ENCODE measurements at places on chromosomes 5 and 9. TPM values are rescaled to one million over a fixed set of nuclear protein-coding genes. Genes with fewer than 3 reads are reported as not detected.

FLT4 gene
- total RNA-seq, result 0.31 TPM

GARIN3 gene
- not detected for total RNA-seq

KCNMB1 gene
- 1.3 TPM for total RNA-seq

ANKRD34B gene
- total RNA-seq, result not detected

ZNF454 gene
- 1.1 TPM for total RNA-seq

CDX1 gene
- 0.12 TPM for total RNA-seq

PDE8B gene
- 0.13 TPM for total RNA-seq

ARL14EPL gene
- total RNA-seq, result not detected

CHMP5 gene
- 137 TPM for total RNA-seq

LCN15 gene
- not detected for total RNA-seq

FGD3 gene
- total RNA-seq, result not detected

LCN9 gene
- total RNA-seq, result not detected

MFAP3 gene
- 72.4 TPM for total RNA-seq

CCDC192 gene
- not detected for total RNA-seq

CDC20B gene
- 0.06 TPM for total RNA-seq

DMRT3 gene
- not detected for total RNA-seq

BASP1 gene
- 93.8 TPM for total RNA-seq

CCDC171 gene
- 2.9 TPM for total RNA-seq

ANAPC2 gene
- total RNA-seq, result 21.9 TPM

GRIA1 gene
- total RNA-seq, result 6.0 TPM

FUT7 gene
- not detected for total RNA-seq

PCDHGC5 gene
- 3.4 TPM for total RNA-seq

CAMLG gene
- 35.9 TPM for total RNA-seq

ENG gene
- total RNA-seq, result 69.0 TPM

ADRB2 gene
- total RNA-seq, result 3.7 TPM

NEUROG1 gene
- not detected for total RNA-seq

ANKRD33B gene
- 10.4 TPM for total RNA-seq

IL13 gene
- not detected for total RNA-seq

FAM151B gene
- total RNA-seq, result 9.8 TPM

ADAMTS2 gene
- 36.5 TPM for total RNA-seq

ZDHHC11B gene
- 0.26 TPM for total RNA-seq

HTR4 gene
- 5.7 TPM for total RNA-seq

FAM221B gene
- total RNA-seq, result not detected

SOX30 gene
- total RNA-seq, result not detected

SUSD3 gene
- total RNA-seq, result not detected

NPDC1 gene
- 28.4 TPM for total RNA-seq

VCAN gene
- 3,471 TPM for total RNA-seq

TMEM215 gene
- total RNA-seq, result not detected

SH3PXD2B gene
- total RNA-seq, result 25.5 TPM

DDX4 gene
- total RNA-seq, result not detected

SGCD gene
- 16.9 TPM for total RNA-seq

MARCOL gene
- not detected for total RNA-seq

INSL4 gene
- total RNA-seq, result under 0.01 TPM

DNM1 gene
- 1.1 TPM for total RNA-seq

CBY3 gene
- not detected for total RNA-seq

PCA3 gene
- total RNA-seq, result 0.26 TPM

PHF24 gene
- total RNA-seq, result 0.13 TPM

SPATA31C1 gene
- not detected for total RNA-seq

TMOD1 gene
- total RNA-seq, result 0.79 TPM

CD72 gene
- 1.1 TPM for total RNA-seq

FBXO10 gene
- 9.5 TPM for total RNA-seq

PCDH12 gene
- 1.7 TPM for total RNA-seq

ANKRD18A gene
- 0.13 TPM for total RNA-seq
